LHCN-M2 (cell line): ENCODE measurements at places on chromosomes 6 and 20. TPM values are rescaled to one million over a fixed set of nuclear protein-coding genes. Genes with fewer than 3 reads are reported as not detected.

IYD gene
- total RNA-seq = under 0.01 TPM in 1 of 2 replicates, not detected in the other

KIFC1 gene
- total RNA-seq = 97.6 and 98.5 TPM in 2 replicates

RBM24 gene
- 40.5 and 60.7 TPM in 2 replicates for total RNA-seq

CST5 gene
- total RNA-seq = not detected in 2 replicates

PXMP4 gene
- 5.5 and 6.7 TPM in 2 replicates for total RNA-seq

MOXD1 gene
- 22.6 and 27.6 TPM in 2 replicates for total RNA-seq

NPBWR2 gene
- not detected in 2 replicates for total RNA-seq

TMEM74B gene
- total RNA-seq = 0.13 TPM in 1 of 2 replicates, not detected in the other

LY6G6D gene
- not detected in 2 replicates for total RNA-seq

COL19A1 gene
- 0.26 and 0.40 TPM in 2 replicates for total RNA-seq

DCBLD1 gene
- total RNA-seq = 38.6 and 39.3 TPM in 2 replicates

PHF20 gene
- total RNA-seq = 22.0 and 22.7 TPM in 2 replicates

ATP9A gene
- 1.8 and 2.0 TPM in 2 replicates for total RNA-seq

ECT2L gene
- total RNA-seq = not detected in 2 replicates

GRCh38 chr6:160041608-160042007 is 72.7 kb downstream of the IGF2R start:
- DNase-seq = peak; percentile 71

GRCh38 chr20:62138912-62139311 is 4.3 kb downstream of the PSMA7 start:
- no peak for DNase-seq

- DNase-seq = peak; percentile 58
Observed at GRCh38 chr6:149545258-149545753, 537 bp downstream of the PPIL4 start.

DNA sequence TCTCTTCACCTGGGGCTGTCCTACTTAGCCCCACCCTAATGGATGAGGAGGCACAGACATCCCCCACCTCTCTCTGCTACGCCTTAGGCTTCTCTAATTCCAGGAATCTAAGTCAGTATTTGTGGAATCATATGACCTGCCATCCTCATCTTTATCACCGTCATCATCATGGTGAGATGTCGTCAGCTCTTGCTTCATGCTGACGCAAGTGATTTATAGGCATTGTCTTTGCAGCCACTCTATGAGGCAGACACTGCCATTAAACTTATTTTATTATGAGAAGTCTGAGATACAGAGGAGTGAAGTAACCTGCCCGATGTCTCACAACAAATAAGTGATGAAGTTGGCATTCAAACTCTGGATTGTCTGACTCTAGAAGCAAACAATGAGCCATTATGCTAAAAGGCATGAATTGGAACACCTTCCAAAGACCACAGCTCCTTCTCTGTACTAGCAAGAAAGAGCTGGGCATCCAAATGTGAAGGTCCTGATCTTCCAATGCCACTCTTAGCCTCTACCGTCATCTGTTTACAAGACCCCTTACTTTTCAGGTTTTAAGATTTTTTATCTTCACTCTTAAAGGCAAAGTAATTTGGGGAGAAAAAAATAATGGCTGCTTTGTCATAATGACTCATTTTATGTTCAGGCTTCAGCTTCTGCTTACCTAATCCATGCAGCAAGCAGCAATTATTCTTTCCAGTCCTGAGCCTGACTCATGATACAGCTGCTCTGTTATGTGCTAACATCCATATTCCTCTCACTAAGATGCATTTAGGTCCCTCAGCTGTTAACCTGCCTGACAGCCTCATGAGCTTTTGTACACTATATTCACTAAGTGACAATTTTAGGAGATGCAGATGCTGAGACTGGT is 113.7 kb upstream of the BCLAF1 start:
- peak; percentile 96 for DNase-seq

DNA sequence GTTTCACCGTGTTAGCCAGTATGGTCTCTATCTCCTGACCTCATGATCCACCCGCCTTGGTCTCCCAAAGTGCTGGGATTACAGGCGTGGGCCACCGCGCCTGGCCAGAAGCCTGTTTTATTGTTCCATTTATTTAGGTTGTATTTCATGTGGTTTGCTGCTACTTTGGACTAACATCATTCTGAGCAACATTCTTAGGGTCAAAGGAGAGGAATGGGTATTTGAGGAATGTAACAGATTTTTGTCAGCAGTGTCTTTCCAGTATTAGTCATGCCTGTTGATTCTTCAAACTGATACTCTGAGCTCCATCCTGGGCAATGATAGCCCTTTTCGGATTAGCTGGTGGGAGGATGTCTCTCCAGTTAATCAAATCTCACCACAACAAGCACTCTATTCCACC is 213.0 kb upstream of the CITED2 start:
- DNase-seq = peak; percentile 96

DNA sequence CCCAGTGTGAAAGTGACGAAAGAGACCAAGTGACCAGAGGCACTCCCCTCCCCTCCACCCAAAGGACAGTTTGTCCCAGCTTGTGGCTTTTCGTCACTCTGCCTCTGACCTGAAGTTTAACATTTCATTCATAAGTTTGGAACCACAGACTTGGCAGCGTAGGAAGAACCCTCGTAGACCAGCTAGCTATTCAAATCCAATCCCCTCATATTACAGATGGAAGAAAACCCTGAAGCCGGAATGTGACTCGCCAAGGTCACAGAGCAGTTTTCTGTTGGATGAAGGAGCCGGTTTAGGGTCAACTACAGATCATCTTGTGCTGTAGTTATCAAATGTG is 3.9 kb upstream of the SYS1 start:
- DNase-seq = peak; percentile 85

GRCh38 chr20:34892671-34893070 is 16.3 kb downstream of the ACSS2 start:
- DNase-seq = no peak

DNA sequence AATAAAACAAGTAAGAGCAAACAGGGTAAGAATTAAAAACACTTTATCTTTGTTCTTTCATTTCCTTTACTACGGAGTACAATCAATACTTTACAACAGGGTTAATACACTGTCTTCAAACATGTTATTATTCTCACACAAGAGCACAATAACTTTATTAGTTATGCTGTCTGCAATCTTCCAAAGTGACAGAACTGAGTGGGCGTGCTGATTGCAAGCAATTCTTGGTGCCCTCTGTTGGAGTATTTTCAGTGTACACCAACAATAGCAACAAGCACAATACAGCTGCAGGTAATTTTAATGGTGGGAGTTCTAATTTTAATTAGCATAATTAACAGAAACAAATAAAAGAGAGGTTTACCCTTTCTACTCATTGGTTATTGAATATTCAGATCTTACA is 33.9 kb upstream of the PTPRK start:
- DNase-seq = peak; percentile 53

DNA sequence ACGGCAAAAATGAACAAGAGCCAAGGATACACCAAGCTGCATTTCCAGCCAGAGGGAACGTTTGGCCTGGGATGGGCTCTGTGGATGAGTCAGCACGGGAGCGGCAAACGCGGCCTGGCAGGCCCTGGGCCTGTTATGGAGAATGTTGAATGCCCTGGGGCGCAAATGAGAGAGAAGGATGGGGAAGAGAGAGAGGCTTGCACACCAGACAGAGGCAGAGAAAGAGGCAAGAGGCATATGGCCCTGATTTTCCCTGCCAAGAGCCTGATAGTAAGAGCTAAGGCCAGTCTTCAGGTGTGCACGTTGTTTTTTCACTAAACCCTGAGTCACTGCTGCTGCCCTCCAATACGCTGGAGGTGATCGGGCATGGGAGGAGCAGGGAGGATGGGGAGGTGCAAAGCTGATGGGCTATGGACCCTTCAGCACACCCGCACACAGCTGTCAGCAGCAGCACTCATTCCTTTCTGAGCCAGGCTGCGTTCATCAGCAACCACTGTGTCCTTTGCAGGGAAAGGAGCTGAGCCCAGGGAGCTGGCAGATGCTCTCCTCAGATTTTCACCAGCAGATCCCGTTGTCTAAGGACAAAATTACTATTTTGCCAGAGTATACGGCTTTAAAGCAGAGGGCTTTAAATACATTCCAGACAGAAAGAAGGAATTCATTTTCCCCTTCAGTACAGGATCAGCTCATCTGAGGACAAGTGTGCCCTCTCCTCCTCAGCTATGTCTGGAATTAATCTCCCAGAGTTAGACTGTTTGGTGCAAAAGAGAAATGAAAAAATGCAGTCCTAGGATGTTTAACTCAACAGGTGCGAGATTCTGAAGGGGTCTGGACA is 61.7 kb upstream of the SLC22A23 start:
- peak; percentile 80 for DNase-seq

GRCh38 chr6:15987569-15987968 is 141.3 kb upstream of the MYLIP start:
- DNase-seq = peak; percentile 12

DNA sequence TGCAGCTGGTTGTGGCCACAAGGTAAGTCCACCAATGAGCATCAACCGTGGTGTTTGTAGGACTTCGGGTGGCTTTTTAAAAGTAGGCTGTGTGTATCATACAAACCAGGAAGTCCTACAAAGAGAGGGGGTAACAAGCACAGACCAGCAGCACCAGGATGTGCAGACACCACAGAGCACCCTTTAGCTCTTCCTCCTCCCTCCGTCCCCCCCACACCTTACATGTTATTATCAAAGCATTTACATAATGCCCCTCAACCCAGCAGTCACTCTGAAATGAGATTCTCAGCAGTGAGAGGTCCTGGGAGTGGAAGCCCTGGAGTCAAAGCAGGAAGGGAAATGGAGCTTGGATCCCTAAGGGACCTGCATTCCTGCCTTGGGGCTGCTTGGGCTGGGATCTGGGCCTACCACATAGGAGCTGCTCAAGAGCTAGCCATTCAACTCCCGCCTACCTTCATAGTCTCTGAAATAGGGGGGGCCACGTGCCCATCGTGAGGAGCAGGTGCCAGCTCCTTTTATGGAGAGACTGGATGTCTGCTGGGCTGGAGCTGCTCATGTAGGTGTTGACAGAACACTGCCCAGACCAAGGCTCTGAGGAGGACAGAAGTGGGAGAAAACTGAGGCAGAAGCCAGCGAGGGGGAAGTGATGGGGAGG is 90.6 kb downstream of the PSMB1 start:
- no peak for DNase-seq

GRCh38 chr6:42387336-42387735 is 64.4 kb downstream of the TRERF1 start:
- no peak for DNase-seq

DNA sequence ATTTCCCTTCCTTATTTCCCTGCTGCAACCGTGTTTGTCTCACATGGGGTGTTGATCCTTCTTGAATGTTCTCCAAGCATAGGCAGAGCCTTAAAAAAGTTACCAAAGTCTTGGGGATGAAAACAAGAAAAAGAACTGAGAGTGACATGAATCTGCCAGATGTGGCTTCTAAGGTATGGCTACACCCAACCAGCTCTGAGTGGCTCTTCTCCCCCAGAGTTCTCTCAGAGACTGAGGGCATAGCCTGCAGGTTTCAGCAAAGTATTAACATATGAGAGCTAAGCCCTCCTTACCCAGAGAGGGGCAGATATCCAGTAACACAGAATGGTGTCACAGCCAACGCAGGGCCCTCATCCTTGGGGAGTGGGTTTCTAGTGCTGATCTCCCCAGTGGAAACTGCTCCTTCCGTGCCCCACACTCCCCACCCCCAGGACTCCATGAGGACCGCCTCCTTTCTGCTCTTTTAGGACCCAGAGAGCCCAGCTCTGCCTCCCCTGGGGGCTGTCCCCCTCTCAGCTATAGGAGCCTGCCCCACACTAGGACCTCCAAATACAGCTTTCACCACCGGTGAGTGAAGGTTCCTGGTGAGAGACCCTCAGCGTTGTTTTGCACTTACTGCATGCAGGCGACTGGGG is 23.3 kb upstream of the SGK2 start:
- DNase-seq = no peak

GRCh38 chr6:52582446-52582845 is 5.6 kb upstream of the TRAM2 start:
- no peak for DNase-seq

DNA sequence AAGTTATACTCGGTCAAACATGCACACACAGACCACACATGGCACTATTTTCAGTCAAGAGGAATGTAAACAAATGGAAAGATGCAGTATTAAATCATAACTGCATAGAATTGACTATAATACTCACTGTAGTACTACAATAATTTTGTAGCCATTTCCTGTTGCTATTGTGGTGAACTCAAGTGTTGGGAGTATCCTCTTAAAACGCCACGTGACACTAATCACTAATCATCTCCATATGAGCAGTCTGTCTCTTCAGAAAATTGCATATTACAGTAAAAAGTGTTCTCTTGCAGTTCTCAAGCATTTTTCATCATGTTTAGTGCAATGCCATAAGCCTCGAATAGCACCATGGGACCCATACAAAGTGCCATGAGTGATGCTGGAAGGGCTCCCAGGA is 258.7 kb upstream of the ID4 start:
- no peak for DNase-seq

DNA sequence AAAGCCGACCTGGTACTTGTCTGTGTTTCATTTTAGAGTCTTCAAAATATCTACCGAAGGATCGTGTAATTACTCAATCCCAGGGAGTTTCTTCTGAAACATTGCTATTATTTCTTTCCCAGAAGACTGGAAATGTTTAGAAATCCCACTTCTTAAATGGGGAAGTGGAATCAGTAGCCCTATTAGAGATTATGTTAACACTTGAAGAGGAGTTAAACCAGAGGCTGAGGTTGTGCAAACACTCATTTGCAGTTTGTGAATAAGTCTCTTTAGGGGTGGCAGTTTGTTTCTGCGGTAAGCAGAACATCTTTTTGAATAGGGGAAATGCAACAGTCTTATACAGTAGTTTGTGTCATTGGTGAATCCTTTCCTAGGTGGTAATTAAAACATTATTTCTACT is 21.3 kb downstream of the DSP start:
- DNase-seq = no peak

- DNase-seq = no peak
Observed at GRCh38 chr20:54290636-54291035, 82.7 kb downstream of the PFDN4 start.

- no peak for DNase-seq
Observed at GRCh38 chr6:36873612-36874442, 776 bp downstream of the PPIL1 start.

DNA sequence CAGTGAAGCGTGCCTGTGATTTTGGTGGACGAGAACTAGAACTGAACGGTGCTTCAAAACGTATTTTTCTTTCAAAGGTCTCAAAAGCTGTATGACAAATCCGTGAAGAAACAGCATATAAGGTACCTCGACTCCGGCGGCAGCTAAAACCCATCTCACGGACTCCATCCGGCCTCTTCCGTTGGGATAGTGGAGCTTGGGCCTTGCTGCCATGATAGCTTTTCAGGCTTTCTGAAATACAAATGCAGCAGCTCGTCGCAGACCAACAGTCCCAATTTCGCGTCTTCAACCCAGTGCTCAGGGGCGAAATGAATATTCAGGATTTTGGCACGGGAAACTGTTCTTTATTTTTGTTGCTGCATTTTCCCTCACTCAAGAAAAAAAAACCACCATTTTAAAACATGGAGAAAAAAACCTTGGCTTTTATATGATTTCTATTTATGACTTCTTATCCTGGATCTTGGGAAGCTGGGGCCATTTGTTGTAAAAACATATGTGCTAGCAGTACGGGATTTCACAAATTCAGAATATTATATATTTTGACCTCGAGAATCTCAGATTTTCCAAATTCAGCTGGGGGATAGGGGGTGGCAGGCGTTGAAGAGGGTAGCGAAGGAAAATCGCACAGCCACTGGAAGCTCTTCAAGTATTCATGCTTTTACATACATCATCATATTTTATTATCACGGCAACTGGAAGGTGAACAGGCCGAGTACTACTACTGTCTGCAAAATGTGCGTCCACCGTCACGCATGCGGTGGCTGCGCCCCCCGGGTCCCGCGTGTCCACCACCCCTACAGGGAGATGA is 849 bp downstream of the GSTA4 start:
- peak; percentile 50 for DNase-seq

- no peak for DNase-seq
Observed at GRCh38 chr20:8115436-8115835, 16.6 kb upstream of the PLCB1 start.

GRCh38 chr20:62928246-62928939 is 2.1 kb upstream of the DIDO1 start:
- DNase-seq = no peak
